ENCODE measurements at places on chromosomes 7 and 10.

GRCh38 chr10:10865913-10866312 is 151.8 kb upstream of the CELF2 start:
- no peak for DNase-seq

DNA sequence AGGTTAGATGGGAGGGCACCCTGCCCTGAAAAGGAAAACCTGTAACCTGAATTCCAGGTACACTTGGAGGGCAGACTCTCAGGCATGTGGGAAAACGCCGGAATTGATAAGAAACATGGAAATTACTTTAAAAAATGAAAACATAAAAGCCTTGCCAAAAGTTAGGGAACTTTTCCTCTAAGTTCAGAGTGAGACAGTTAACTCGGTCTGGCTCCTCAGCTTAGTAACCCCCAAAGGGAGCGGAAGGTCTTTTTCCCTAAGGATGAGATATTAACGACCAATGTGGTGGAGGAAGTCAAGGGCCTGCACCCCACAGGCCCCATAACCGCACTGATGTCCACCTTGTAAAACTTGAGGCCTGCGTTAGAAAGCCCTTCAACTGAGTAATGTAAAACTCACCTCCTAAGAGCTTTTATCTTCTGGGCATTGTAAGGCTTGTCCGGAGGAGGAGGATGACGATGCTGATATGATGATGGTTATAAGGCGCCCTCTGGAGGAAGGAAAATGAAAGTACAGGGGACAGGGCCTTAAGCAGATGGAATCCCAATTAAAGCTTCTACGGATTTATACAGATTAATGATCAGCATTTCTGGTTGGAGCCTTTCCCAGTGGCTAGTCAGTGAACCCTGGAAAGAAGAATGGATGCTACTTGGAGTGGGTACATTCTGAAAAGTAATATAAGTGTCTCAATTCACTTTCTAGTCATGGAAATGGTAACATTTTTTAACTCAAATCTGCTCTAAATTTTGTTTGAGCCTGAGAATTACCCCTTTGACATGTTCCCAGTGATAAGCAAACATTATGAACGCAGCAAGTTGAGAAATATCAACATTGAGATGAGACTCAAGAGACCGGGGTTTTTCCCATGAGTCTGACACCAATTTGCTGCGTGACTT is 694 bp downstream of the COL1A2 start:
- DNase-seq = peak; percentile 67

- DNase-seq = no peak
These were observed 1037.1 kb downstream of the GATA3 start for GRCh38 chr10:9091530-9092093.

GRCh38 chr10:1375346-1376170 is 319.4 kb downstream of the WDR37 start:
- DNase-seq = no peak

- no peak for DNase-seq
These were observed 5.0 kb upstream of the EGFR start for GRCh38 chr7:55013851-55014250.

Data from WERI-Rb-1 (cell line).